Astrocyte (in vitro differentiated cells and primary cell): ENCODE measurements at places on chromosomes 6 and 20. TPM values are rescaled to one million over a fixed set of nuclear protein-coding genes. Genes with fewer than 3 reads are reported as not detected.
A peak's percentile ranks its signal among the peaks of the same experiment; 100 is the strongest.

DNA sequence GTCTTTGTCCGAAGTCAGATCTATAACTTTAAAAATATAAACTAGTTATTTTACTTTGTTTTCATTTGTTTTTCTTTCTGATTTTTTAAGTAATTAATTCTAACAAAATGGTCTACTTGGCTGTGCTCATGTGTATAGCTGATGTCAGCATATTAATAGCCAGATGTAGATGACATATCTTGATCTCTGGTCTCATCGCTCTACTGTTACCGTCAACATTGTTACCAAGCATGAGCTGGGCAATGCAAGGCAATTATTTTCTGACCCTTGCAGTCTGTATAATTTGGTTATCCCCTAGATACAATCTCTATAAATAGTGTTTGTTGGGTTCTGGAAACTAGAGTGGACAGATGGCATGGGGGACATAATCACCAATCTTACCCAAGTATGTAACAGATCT, 151.6 kb upstream of the PTPRK start:
- no peaks in the 10 kb centered on the region for H3K36me3 ChIP-seq
- DNase-seq = no peak
- H3K4me3 ChIP-seq = no peak overlapping the region
- H3K4me1 ChIP-seq = no peaks in the 10 kb centered on the region
- H3K27me3 ChIP-seq = no peaks in the 10 kb centered on the region

- no peak overlapping the region for H3K27ac ChIP-seq
- H3K36me3 ChIP-seq = no peaks in the 10 kb centered on the region
- H3K4me1 ChIP-seq = peaks cover 26% of the 10 kb centered on the region
- H3K27me3 ChIP-seq = peaks cover 3% of the 10 kb centered on the region
These were observed 2.1 kb downstream of the SALL4 start for GRCh38 chr20:51800060-51800871.

GRCh38 chr6:16757332-16757731, 3.9 kb downstream of the ATXN1 start:
- DNase-seq = no peak
- H3K36me3 ChIP-seq = no peaks in the 10 kb centered on the region
- no peaks in the 10 kb centered on the region for H3K27me3 ChIP-seq
- H3K4me3 ChIP-seq = no peak overlapping the region
- H3K27ac ChIP-seq = no peak overlapping the region
- H3K4me1 ChIP-seq = peaks cover 34% of the 10 kb centered on the region

GRCh38 chr6:55746473-55746872, 128.9 kb downstream of the BMP5 start:
- no peaks in the 10 kb centered on the region for H3K36me3 ChIP-seq
- no peak overlapping the region for H3K27ac ChIP-seq
- H3K27me3 ChIP-seq = no peaks in the 10 kb centered on the region
- H3K4me3 ChIP-seq = no peak overlapping the region

DNA sequence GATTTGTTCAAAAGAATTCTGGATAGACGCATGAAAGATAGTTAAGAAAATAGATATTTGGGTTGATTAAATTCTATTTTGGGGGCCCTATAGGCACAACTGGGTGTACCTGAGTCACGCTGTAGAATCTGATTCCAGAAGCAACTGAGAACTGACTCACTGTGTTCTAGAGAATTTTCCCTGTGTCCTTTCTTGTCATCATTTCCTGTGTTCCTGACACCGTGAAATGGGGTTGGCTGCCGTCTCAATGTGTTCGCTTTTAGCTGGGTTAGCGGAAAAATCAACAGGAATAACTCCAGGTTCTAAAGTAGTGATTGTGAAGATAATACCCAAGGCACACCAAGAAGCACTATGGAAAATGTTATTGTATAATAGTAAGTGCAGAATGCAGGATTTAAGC, 5.0 kb downstream of the GCNT2 start:
- DNase-seq = peak; percentile 64
- H3K27ac ChIP-seq = no peak overlapping the region
- peaks cover 26% of the 10 kb centered on the region for H3K4me1 ChIP-seq

DNA sequence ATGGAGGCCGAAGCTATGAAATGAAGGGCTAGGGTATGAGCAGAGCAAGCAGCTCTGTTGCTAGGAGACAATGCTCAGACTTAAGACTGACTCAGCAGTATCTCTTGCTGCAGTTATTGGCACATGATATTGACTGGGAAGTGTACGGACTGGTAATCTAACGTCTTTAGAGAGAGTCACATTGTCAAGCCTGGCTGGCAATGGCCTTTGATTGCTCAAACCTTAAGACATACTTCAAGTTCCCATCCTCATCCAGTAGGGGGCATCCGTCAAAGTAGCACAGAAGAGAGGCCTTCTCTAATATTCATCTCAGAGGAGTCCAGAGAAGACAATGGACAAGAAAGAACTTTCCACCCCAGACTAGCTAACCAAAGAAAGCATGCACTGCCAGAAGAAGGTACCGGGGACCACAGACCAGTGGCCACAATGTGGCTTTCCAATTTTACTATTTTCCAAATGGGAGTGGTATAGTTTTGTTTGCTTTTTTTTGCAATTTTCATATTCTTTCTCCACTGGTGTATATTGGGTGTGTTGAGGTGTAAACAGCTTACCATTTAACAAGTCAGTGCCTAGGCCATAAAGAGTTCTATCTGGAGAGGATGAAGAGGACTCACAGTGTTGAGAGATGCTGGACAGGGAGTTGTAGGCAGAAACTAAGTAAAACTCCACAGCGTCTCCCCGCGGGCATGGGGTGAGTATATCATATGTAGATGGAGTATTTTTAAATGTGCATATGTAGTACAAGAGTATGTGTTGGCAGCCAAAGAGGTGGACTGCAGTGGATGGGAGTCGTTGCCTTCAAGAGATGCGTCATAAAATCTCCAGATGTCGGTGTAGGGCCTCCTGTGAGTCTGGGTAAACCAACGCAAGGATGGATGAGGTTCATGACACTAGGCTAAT, 36.7 kb downstream of the LRFN2 start:
- H3K4me1 ChIP-seq = no peaks in the 10 kb centered on the region
- H3K27me3 ChIP-seq = peaks cover 3% of the 10 kb centered on the region
- no peak overlapping the region for H3K27ac ChIP-seq
- no peak overlapping the region for H3K4me3 ChIP-seq
- H3K36me3 ChIP-seq = no peaks in the 10 kb centered on the region

DNA sequence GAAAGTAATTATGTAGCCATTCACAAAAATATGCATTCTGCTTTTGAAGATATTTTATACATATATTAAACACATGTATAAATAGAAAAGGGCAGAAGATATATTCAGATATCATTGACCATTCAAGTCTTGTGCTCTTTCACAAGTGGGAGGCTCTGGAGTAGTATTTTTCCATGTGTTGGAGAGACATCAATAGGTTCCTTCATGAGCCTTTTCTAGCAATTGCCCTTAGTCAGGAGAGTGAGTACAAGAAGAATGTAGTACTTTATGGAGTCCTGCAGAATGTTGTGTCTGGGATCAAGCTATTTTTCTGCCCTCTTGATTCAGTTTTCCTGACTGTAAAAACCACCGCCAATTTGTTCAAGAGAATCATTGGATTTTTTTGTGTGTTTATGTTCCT, 117.9 kb downstream of the LRRC1 start:
- no peaks in the 10 kb centered on the region for H3K27me3 ChIP-seq
- DNase-seq = no peak
- H3K27ac ChIP-seq = no peak overlapping the region
- H3K4me1 ChIP-seq = no peaks in the 10 kb centered on the region
- no peaks in the 10 kb centered on the region for H3K36me3 ChIP-seq

DNA sequence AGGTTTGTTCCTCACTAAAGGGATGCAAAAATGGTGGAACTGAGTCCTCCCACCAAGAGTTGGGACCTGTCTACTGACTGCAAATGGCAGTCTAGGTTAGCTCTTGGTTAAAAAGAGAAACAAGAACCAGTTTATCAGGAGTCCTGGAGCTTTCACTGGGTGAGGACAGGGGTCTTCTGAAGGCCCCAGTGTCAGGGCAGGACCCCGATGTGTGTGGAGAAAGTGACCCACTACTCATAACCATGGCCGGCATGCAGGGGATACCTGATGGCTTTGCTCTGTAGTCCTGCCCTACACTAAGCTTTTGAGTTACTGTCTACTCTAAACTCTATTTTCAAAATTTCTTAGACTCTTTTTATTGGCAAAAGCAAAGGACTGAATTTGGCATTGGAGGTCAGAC, 220.5 kb downstream of the ANKRD60 start:
- H3K27ac ChIP-seq = no peak overlapping the region
- H3K4me3 ChIP-seq = no peak overlapping the region
- no peaks in the 10 kb centered on the region for H3K4me1 ChIP-seq

DNA sequence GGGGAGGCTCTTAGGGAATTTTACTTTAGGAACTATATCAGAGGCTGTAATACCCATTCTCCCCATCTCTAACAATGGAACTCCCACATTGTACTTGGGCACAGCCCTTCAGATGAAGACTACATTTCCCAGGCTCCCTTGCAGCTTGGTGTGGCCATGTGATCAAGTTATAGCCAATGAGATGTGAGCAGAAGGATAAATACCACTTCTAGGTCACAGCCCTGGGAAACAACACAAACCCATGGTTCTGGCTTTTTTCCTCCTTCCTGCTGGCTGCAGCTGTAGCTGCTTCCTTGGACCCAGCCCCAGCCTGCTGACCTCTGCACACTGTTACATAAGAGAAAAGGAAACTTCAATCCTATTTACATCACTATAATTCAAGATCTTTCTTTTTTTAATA, 445.9 kb upstream of the JARID2 start:
- no peak overlapping the region for H3K4me3 ChIP-seq
- H3K27me3 ChIP-seq = no peaks in the 10 kb centered on the region
- H3K36me3 ChIP-seq = no peaks in the 10 kb centered on the region
- no peak overlapping the region for H3K27ac ChIP-seq

GRCh38 chr6:50091641-50092040, 41.9 kb upstream of the DEFB112 start:
- H3K4me1 ChIP-seq = no peaks in the 10 kb centered on the region
- no peaks in the 10 kb centered on the region for H3K27me3 ChIP-seq
- no peaks in the 10 kb centered on the region for H3K36me3 ChIP-seq
- H3K4me3 ChIP-seq = no peak overlapping the region
- DNase-seq = no peak

GRCh38 chr6:583635-584034, 73.3 kb downstream of the HUS1B start:
- H3K4me3 ChIP-seq = no peak overlapping the region
- no peak for DNase-seq
- no peaks in the 10 kb centered on the region for H3K36me3 ChIP-seq
- H3K27me3 ChIP-seq = no peaks in the 10 kb centered on the region
- peaks cover 7% of the 10 kb centered on the region for H3K4me1 ChIP-seq

- peaks cover 27% of the 10 kb centered on the region for H3K27me3 ChIP-seq
- H3K27ac ChIP-seq = no peak overlapping the region
- H3K36me3 ChIP-seq = no peaks in the 10 kb centered on the region
- peaks cover 2% of the 10 kb centered on the region for H3K4me1 ChIP-seq
These were observed 792 bp upstream of the FUT9 start for GRCh38 chr6:96014846-96015517.

GRCh38 chr6:116314878-116315277, 35.1 kb upstream of the TSPYL1 start:
- no peak overlapping the region for H3K4me3 ChIP-seq
- no peak overlapping the region for H3K27ac ChIP-seq
- H3K36me3 ChIP-seq = no peaks in the 10 kb centered on the region
- H3K27me3 ChIP-seq = no peaks in the 10 kb centered on the region

DNA sequence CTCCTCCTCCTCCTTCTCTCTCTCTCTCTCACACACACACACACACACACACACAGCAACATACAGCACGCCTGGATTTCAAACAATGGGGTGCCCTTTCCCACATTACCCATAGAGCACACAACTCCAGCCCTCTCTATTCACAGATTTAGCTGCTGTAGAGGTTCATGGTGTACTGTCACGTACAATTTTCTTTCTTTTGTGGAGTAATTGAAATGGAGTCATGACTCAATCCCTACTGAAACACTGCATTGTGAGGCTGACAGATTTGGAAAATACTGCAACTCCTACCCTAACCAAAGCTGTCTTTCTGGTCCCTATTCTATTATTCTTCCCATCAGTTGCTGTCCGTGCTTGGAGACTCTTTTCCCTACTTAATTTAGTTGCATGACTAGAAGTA, 166.9 kb downstream of the EDN1 start:
- no peaks in the 10 kb centered on the region for H3K4me1 ChIP-seq
- no peak overlapping the region for H3K4me3 ChIP-seq
- H3K36me3 ChIP-seq = no peaks in the 10 kb centered on the region

DNA sequence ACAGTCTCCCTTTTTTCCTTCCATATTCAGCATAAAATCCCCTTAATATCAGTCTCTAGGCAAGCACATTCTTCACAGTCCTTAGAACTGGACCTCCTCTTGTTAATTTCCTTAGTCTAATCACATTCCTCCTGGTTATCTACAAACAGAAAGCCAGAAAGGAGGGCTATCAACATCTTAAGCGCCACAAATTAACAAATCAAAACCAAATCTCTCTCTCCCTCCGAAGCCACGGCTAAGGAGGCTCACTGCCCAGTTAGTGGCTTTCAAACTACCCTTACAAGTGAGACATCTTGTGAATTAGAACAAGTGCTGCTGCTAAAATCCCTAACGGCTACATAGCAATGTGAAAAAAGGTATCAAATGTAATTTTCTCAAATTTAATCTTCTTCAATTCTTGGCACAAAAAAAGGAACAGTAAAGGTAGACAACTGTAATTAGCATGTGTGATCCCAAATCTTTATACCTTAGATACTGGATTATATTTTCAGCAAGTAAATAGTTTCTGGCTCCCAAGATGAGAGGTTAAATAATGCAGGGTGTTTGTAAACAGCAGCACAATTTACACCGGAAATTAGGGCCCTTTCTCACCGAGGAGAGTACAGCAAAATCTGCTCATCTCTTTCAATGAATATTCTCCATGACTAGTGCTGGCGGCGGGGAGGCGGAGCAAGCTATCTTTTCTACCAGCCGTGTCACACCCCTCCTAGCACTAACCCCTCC, 1.4 kb upstream of the TRIM39 start:
- peak; percentile 37 for DNase-seq
- peak overlapping the region; percentile 92 for H3K27ac ChIP-seq
- H3K4me1 ChIP-seq = peaks cover 35% of the 10 kb centered on the region
- H3K36me3 ChIP-seq = peaks cover 6% of the 10 kb centered on the region

DNA sequence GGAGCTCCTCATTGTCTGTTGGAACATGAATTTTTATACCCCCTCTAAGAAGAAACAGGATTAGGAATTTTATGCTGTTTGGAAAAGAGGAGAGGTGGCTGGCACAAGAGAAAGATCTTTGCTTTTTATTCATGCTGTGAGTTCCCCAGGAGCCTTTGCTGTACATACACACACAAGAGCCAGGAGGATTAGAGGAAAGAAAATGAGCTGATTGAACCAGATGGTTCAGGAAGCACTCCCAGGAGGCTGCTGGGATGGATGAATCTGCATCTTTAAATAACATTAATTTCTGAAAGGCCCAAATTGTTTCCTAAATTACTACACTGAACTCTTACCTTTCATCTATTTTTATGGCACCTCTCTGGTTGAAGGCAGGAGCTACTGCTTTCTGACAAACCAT, 20.1 kb upstream of the TCP11 start:
- DNase-seq = no peak
- no peak overlapping the region for H3K4me3 ChIP-seq
- H3K27ac ChIP-seq = no peak overlapping the region
- no peaks in the 10 kb centered on the region for H3K36me3 ChIP-seq
- no peaks in the 10 kb centered on the region for H3K27me3 ChIP-seq

- no peak overlapping the region for H3K4me3 ChIP-seq
- peak; percentile 68 for DNase-seq
- H3K4me1 ChIP-seq = peaks cover 47% of the 10 kb centered on the region
- no peaks in the 10 kb centered on the region for H3K27me3 ChIP-seq
- no peaks in the 10 kb centered on the region for H3K36me3 ChIP-seq
These were observed 465.4 kb upstream of the BTBD3 start for GRCh38 chr20:11452326-11452725.

FKBP5 gene
- total RNA-seq = 4.2 and 4.6 TPM in 2 replicates

ARG1 gene
- not detected in 2 replicates for total RNA-seq

SSTR4 gene
- total RNA-seq = not detected in 2 replicates

ME1 gene
- total RNA-seq = 34.5 and 38.5 TPM in 2 replicates
